Stimulated activated CD8-positive, alpha-beta memory T cell treated with anti-CD3 and anti-CD28 coated beads, Interleukin-15, amount 100 ng/mL, for 1 hour (primary cell): ENCODE measurements at places on chromosomes 16 and 17.
A peak's percentile ranks its signal among the peaks of the same experiment; 100 is the strongest.

DNA sequence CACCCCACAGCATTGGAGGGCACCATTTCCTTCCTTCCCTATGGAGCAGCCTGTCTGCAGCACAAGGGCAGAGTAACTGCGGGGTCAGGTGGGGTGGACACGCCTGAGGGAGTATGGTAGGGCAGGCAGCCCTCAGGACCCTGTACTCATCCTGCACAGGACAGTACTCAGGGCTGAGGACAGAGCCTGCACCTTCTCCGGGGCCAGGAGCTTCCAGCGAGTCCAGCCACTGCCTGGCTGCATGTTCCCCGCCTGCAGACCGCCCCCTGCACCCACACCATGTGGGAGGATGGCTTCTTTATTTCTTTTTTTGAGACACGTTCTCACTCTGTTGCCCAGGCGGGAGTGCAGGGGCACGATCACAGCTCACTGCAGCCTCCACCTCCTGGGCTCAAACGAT lies 47.6 kb upstream of the CDC42EP4 start:
- DNase-seq: no peak

DNA sequence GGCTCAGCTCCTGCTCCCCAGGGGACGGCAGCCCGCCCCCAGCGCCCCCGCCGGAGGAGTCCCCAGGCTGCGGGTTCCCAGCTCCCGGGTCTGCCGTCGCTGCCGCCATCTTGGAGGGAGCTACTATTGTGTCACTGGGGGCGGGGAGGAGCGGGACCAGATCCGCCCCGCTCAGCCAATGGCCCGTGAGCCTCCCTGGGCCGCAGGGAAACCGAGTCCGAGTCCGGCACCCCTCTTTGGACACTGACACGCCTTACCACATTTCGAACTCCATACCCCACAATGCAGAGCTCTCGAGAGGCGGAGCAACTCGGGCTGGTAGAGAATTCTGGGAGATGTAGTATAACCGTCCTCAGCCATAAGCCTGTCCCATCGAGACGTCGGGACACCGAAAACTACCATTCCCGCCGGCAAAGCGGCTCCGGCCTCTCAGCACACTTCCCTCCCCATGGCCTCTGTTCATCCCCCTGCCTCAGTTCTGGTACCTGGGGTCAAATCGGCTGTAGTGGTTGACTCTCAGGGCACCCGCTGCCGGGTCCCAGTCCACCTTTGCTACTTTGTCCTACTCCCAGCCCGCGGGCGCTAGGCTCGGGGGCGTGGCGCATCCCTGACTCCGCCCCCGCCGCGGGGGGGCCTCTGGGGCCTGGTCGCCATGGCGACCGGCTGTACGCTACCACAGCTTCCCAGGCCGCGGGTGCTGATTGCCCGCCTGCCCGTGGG lies at the start of the genes RANBP10 and TSNAXIP1:
Gene RANBP10 (minus strand): TSS at position 133 of the 720 bp plus-strand sequence. CDS start 24 bp downstream, at position 109.
Gene TSNAXIP1 (plus strand): TSS at position 462 of the 720 bp plus-strand sequence. CDS start 261 bp downstream, outside the sequence.
- peak; percentile 85 for DNase-seq

GRCh38 chr17:66836063-66837005 lies 1.4 kb downstream of the CACNG5 start:
- no peak for DNase-seq

- no peak for DNase-seq
These were observed 46.4 kb downstream of the NUP88 start for GRCh38 chr17:5373112-5373511.

DNA sequence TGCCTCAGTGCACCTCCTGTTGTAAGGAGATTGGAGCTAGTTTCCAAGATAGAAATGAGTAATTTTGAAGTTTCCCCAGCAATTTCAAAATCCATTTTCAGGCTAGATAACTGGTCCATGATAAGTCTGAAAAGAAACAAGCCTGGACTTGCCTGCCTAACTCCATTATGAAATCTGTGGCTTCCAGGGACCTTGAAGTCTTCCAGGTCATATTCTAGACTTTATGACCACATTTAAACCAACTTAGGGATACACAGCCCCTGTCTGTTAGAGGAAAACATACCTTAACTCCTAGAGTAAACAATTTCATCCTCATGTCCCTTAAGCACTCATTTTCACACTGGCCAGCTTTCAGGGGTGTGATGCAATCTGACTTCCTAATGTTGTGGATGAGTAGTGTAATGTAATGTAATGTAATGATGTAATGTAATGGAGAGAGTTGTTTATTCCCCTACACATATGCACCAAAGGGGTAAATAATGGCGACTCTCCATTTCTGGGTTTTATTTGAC lies 96.7 kb upstream of the FAM20A start:
- no peak for DNase-seq

GRCh38 chr17:29048440-29049368 lies 5.8 kb downstream of the PIPOX start:
- no peak for DNase-seq

DNA sequence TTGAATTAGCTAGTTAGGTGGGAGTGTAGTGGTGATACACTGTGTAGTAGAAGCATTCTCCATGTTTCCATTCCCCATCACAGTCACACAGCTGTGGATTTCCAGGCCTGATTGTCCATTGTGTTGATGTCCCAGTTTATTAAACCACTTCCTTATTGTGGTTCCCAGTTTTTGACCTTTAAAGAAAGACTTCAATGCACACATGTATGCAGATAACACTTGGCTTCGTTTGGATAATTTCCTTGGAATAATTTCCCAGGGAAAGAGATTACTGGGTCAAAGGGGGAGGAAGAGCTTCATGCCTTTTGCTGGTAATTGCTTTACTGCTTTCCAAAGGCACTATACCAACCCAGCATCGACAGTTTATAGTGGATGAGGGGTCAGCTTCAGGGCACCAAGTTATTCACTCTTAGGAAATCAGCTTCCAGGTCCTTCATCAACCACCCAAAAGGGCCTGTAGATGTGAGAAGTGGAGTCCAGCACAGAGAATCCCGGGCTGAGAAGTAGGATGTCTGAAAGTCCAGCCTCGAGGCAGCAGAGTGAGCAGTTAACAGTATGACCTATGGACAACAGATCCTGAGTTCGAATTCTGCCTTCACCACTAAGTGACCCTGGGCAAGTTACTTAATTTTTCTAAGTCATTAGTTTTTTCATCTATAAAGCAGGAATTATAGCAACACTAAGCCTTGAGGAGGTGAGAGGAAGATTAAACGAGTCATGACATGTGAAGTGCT lies 31.3 kb upstream of the TNS4 start:
- no peak for DNase-seq
